ENCODE measurements at places on chromosomes 16 and 17. TPM values are rescaled to one million over a fixed set of nuclear protein-coding genes. Genes with fewer than 3 reads are reported as not detected.

Gene TMEM114
- total RNA-seq = not detected

Gene KCNAB3
- total RNA-seq = 9.9 TPM

DNA sequence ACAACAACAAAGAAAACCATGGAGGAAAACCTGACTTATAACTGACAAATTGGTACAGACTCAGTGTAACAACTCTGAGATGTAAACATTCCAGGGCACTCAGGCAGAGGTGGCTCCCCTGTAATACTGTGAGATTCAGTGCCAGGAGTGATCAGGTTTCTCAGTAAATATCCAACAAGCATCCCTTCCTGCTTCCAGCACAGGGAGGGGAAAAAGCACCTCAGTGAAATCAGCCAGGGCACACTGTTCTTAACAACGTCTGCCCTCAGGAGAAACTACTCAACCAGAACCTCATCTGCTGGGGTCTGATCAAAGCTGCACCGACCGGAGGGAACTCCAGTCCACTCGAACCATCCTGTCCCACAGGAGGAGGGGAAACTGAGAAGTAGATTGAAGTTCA, 52.3 kb downstream of the AMFR start:
- no peak for DNase-seq

DNA sequence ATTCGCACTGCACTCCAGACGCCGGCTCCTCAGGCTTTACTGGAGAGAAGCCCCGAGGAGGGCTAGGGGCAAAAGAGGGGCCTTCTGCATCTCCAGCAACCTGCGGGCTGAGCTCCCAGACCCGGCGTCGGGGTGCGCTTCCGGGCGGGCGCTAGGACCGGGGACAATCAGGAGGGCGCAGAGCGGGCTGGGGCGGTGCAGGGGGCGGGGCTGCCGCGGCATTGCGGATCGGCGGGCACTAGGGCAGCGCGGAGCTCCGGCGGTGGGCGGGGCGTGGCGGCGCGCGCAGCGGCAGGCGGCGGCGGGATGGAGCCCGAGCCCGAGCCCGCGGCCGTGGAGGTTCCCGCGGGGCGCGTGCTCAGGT, at the start of gene TSEN54:
Gene TSEN54 (plus strand): TSS at position 274 of the 364 bp plus-strand sequence. CDS start 33 bp downstream, at position 307.
- peak; percentile 94 for DNase-seq

DNA sequence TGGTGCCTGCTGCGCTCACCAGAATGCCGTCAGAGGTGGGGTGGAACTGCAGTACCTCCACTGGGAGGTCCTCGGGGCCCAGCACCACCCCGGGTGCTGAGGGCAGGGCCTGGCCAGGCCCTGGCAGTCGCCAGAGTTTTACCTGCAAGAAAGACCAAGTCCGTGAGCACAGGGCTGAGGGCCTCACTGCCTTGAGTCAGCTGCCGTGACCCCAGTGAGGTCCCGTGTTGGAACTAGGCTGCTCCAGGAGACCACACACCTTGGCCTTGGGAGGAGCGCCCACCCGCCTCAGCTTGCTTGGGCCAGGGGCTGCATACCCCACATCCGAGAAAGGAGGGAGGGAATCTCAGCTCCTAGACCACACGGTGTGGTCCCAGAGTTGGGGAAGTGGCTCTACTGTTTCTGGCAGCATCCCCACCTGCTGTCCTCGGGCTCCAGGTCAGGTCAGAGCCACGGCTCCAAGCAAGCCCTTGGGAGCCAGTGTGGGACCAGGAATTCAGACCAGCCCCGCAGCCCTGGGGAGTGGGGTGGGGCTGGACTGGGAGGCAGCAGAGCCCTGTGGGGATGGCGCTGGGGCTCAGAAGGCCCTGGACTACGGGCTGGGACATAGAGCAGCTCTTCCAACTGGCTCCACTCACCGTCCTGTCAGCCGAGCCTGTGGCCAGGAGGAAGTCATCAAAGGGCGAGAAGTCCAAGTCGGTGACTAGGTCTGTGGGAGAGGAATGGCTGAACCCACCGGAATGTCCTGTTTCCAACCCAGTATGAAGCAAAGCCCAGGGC, 8.7 kb downstream of the CORO7 start:
- no peak for DNase-seq

DNA sequence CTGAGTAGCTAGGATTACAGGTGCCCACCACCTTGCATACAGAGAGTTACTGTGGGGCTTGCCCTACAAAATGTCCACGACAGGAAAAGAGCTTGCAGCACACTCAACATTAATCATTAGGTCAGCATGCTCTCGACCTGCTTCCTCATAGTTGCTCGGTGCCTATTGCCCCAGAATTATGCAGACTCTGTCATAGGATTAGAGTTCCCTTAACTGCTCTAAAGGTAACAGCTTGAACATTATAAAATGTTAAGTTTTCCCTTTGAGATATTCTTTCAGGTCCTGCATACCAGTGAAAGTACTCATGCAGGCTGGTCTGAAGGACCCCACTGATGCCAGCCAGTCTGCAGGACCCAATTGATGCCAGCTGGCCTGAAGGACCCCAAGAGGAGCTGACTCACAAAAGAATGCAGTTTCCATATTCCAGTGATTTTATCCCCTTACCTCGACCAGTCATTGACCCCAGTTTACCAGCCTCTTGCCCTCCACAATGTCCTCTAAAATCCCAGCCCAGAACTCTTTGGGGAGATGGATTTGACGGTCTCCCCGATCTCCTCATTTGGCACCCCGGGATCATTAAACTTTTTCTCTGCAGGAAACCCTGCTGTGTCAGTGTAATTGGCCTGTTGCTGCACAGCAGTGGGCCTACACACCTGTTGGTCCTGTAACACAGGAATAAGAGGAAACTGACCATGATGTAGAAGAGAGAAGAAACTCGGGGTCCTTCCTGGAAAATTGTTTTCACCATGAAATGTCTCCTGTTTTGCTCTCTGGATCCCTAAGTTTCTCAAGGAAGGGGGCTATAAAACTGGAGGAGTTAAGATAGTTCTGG, 10.6 kb downstream of the ICAM2 start:
- DNase-seq = no peak

DNA sequence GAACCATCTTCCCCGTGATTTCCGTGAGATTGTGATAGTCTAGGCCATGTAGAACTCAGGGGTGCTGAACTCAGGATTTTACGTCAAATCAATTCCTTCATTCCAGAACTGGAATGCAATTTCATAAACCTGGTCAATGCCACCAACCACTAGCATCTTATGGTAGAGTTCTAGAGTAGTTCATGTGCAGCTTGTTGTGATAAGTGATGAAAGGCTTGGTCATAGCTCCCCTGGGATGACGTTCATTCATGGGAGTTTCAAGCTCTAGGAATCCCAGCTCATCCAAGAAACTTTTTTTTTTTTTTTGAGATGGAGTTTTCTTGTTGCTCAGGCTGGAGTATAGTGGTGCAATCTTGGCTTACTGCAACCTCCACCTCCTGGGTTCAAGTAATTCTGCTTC, 3.7 kb upstream of the DPEP2 start:
- no peak for DNase-seq

Gene ACSF3
- total RNA-seq = 39.0 TPM

Data from activated T-helper 1 cell treated with anti-CD3 and anti-CD28 coated beads, Interleukin-12 subunit alpha, Interleukin-12 subunit beta, Interleukin-2, Interleukin-4 antibody, amounts not matched to agents 30 ng/mL and 10 ng/mL and 1 ng/mL, durations not matched to agents 14 hours and 24 hours and 36 hours (primary cell).